A549 (cell line): ENCODE measurements at places on chromosomes 16 and 17.

GRCh38 chr17:83100220-83100852 lies 20.9 kb downstream of the METRNL start:
- DNase-seq = no peak

DNA sequence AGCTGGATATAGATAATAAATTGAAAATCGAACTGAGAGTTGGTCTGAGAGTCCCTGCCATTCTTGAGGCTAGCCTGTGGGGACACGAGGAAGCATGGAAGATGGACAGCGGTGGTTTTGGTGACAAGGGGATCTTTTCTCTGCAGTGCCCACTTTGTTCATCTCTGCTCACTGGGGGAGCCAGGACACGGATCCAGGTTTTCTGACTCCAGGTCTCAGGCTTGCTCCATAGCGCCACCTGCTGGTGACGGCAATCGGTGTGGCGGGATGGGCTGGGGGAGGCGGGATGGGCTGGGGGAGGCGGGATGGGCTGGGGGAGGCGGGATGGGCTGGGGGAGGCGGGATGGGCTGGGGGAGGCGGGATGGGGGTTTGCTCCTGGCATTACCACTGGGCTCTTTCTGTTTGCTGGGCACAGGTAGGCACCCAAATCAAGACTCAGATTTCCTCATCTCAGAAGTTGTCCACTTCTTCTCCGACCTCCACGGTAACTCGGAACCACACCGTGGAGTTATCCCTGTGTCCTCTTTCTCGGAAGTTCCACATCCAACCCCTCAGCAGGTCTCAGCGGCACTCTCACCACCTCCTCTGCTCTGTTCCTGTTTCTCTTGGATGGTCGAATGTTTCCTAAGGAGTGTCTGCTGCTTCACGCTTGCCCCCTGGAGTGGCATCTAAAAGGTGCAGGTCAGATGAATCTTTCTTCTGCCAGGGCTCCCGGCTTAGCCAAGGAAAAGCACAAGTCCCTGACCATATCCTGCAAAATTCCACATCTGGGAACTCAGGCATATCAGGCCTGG lies 142.4 kb downstream of the CYLD start:
- peak; percentile 14 for DNase-seq

DNA sequence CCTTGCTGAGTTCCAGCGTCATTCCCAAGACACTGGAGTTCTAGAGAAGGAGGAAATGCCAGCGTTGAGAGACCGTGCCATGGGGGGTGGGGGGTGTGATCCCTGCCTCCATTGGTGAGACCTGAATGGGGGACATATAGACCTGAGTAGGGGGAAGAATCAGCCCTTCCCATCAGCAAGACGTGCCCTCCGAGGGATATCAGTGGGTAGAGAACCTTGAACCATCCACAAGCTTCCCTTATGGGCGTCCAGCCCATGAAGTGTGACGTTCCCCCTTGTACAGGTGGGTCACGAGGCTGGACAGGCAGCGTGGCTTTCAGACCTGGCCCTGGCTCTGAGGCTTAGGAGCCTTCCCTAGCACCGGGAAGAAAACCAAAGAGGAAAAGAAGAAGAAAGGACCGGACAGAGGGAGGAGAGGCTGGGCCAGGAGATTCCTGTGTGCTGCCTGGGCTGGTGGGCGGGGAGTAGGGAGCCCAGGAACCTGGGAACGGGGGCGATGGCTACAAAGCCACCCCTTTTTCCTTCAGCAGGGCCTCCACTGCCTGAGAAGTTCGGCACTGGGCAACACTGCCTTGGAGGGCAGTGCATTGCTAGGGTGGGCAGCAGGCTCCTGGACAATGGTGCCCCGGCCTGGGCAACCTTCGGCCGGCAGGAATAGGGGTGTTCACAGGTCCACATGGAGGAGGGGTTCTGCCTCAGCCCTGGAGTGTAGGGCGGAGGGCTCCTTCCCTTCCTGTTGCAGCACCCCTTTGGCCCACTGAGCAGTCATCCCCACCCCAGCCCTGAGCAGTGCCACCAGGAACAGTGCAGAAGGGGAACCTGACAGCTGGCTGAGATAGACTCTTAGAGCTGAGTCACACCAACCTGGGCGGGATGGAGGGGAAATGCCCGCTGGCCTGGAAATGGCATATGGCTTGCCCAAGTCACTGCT lies 7.2 kb downstream of the RAB11FIP4 start:
- no peak for DNase-seq

DNA sequence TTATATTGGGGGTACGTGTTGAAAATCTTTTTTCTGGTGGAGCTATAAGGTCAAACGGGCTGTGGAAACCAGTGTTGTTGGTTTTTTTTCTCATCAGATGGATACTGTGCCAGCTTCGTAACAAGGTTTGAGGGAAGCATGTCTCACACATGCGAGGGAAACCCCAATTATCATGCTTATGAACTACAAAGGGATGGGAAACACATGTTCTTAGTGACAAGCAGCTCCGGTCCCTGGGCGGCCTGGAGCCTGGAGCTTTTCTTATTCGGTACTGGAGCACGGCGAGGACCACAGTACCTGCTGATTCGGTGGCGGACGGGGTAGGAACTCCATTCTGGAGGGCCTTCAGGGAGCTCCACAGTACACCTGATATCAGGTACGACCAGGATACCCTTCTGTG lies 12.5 kb downstream of the SLC43A2 start:
- no peak for DNase-seq

DNA sequence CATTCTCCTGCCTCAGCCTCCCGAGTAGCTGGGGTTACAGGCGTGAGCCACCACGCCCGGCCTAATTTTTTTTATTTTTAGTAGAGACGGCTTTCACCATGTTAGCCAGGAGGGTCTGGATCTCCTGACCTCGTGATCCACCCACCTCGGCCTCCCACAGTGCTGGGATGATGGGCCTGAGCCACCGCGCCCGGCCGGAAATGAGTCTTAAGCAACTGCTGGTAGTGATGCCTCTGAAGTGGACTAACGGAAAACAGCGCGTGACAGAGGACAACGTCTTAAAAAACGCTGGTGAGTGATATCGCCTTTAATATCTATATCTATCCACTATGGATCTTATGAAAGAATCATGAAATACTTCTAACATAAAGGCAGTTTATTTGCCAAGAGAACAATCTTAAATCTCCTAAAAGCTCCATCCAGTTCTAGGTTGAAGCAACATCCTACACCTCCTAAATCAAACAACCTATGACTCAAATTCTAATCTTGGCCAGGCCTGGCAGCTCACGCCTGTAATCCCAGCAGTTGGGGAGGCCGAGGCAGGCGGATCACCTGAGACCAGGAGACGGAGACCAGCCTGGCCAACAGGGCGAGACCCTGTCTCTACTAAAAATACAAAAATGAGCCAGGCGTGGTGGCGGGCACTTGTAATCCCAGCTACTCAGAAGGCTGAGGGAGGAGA lies 69.8 kb downstream of the NXN start:
- no peak for DNase-seq
